Left renal cortex interstitium (tissue), 4 donors: ENCODE measurements at places on chromosomes 2 and 18. TPM values are rescaled to one million over a fixed set of nuclear protein-coding genes. Genes with fewer than 3 reads are reported as not detected.

GRCh38 chr18:55573386-55573785 lies 14.6 kb downstream of the TCF4 start:
- DNase-seq = no peak

DNA sequence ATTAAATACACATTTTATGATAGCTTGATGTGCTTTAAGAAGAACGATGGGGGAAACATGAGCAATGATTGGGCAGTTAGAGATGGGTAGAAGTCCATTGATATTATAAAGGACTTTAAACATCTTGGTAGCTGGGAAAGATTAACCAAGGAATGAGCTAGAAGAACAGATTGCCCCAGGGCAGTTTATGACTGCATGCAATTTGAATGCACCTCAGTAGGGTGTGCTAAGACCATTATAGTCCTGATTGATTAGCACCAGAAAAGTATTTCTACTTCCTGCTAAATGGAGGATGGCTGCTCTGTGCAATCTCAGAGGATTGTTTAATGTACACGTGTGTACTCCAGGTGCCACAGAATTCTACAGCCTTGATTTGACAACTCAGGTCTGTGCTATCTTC lies 641.9 kb downstream of the CNTNAP5 start:
- no peak for DNase-seq

DNA sequence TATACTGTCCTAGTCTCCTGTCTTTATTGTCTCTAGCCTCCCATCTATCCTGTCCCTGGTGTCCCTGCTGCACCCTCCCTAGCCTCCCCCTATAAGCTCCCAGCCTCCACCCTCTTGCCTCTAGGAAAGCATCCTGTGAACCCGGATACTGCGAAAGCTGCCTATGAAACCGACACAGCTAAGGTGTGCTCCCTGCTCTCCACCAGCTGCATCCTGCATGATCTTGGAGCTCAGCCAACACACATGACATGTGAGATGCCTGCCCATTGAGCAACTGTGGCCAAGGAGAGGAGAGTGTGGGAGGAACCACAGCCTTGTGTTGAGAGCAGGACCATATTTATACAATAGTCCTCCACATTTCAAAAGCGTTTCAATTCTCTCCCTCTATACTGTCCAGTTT lies 187.1 kb downstream of the ZBTB7C start:
- peak; percentile 53 for DNase-seq

- no peak for DNase-seq
Measured at GRCh38 chr2:171592036-171592555, 69.8 kb downstream of the CYBRD1 start.

The SPRED2 gene
- polyA plus RNA-seq = 38.8 TPM
